Breast epithelium (tissue), 4 donors: ENCODE measurements at places on chromosomes 12 and 14. TPM values are rescaled to one million over a fixed set of nuclear protein-coding genes. Genes with fewer than 3 reads are reported as not detected.

Gene ISCU
- total RNA-seq, result 328 TPM

DNA sequence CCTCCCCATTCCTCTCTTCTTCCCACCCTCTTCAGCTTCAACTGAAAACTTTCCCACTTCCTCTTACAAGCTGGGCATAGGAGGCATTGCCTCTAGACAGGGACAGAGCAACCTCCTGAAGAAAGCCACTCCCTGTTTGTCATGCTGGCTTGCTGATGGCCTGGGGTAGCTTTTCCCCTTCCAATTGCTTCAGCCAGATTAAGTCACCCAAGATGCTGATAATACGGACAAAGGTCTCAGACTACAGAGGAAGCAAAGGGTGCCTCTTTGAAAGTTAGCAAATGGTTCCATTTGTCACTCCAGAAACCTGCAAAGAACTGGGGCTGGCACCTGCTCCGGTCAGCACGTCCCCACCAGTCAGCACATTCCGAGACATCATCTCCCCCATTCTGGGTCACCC lies 6.0 kb downstream of the KRT2 start:
- no peaks in the 10 kb centered on the region for H3K27me3 ChIP-seq
- no peaks in the 10 kb centered on the region for H3K4me1 ChIP-seq
- no peak for DNase-seq
- no peak overlapping the region for H3K27ac ChIP-seq

- peak overlapping the region; percentile 2 for H3K27ac ChIP-seq
- no peak overlapping the region for H3K4me3 ChIP-seq
- no peaks in the 10 kb centered on the region for H3K4me1 ChIP-seq
- DNase-seq, result no peak
- H3K36me3 ChIP-seq, result no peaks in the 10 kb centered on the region
Observed at GRCh38 chr12:27965411-27965810, 7.1 kb downstream of the PTHLH start.

- H3K27me3 ChIP-seq, result peaks cover 5% of the 10 kb centered on the region
- H3K36me3 ChIP-seq, result no peaks in the 10 kb centered on the region
- no peak overlapping the region for H3K4me3 ChIP-seq
- no peaks in the 10 kb centered on the region for H3K4me1 ChIP-seq
Observed at GRCh38 chr12:110934093-110934852, 13.9 kb upstream of the MYL2 start.

DNA sequence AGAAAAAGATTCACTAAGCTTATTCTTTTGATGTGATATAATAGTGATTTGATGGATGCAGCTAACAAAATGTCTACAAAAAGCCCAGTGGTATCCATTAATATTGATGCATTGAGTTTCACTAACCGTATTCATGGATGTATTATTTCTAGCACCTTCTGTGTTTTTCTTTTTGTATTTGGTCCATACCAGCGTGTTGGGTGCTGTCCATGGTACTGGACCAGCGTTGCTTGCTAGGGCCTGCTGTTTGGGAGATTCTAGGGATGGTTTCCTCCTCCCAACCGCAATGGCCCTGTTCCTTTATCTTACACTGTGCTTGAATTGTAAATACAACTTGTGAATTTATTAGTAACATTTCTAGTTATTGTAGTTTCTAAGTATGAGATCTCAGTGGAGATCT lies 31.7 kb downstream of the ANO4 start:
- no peaks in the 10 kb centered on the region for H3K27me3 ChIP-seq
- DNase-seq, result no peak
- no peak overlapping the region for H3K27ac ChIP-seq
- no peaks in the 10 kb centered on the region for H3K36me3 ChIP-seq
- H3K4me1 ChIP-seq, result no peaks in the 10 kb centered on the region
- no peak overlapping the region for H3K4me3 ChIP-seq

DNA sequence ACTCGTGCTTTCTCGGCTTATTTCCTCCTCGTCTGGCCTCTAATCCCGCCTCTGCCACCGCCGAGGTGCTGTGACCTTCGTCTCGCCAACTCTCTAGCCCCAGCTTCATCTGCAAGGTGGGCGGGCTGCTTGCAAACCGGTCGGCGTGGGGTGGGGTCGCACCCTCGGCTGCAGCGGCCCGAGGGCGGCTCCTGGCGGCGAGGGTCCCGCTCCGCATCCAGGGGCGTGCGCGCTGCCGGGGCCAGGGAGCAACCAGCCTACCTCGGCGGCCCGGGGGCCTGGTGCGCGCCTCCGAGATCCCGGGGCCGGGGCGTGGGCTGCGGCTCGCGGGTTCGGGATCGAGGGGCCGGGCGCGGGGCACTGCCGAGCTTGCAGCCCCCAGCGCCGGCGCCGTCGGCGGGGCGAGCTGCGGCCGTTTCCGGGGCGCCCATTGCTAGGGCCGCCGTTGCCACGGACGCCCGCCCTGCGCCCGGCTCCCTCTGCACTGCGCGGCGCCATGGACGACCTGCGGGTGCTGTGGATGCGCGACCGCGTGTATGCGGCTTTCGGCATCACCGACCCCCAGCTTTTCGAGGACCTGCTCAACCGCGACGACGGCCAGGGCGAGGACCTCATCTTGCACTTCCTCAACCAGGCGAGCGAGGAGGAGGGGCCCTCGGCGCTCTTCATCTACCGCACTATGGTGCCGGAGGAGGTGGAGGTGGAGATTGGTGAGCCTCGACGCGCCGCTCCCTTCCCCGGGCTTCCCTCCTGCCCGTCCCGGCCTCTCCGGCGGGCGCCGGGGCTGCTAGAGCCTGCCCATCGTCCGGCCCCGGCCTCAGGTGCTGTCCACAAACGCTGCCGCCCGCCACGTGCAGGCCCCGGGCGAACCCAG lies at the start of gene DNAH10:
Gene DNAH10 (plus strand): TSS at position 461 of the 874 bp plus-strand sequence. CDS start 36 bp downstream, at position 497.
- no peaks in the 10 kb centered on the region for H3K4me1 ChIP-seq
- no peaks in the 10 kb centered on the region for H3K27me3 ChIP-seq
- no peak within 1 kb of the TSS for H3K27ac ChIP-seq
- no peak for DNase-seq
- H3K36me3 ChIP-seq, result no peaks in the 10 kb centered on the region

DNA sequence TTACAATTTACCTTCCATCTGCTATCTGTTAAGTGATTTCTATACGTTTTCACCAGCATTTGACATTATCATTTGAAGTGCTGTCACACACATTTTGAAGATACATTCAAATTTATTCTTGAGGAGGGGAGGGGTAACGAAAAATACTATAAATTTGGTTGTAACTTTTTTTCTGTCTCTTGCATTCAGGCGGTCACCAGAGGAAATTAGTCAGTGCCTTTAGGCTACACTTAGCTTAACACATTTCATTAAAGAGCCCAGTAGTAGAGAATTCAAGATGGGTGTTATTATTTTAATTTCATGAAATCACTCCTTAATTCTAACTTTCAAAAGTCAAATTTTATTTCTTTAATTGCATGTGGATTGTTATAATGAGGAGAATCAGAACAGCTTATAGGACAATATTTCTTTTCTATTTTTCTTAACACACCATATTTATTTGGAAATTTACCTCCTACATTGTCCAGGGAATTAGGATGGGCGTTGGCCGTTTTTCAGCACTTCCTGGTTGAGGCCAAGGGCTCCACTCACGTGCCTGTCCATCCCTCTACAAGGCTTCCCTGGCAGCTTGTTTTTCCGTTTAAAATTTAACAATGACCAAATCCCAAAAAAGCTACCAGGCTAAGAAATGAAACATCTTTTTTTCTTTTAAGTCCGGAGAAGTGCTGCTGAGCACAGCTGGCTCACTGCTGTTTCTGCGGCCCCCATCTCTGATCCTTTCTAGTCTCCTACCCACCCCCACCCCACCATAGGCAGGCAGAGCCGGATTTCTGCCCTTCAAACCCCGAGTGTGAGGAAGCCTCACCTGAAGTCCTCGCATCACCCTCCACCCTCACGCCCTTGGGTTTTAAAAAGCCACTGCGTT lies 1.1 kb upstream of the FAR2 start:
- H3K27ac ChIP-seq, result peak overlapping the region; percentile 92
- H3K4me1 ChIP-seq, result peaks cover 9% of the 10 kb centered on the region
- no peaks in the 10 kb centered on the region for H3K36me3 ChIP-seq
- no peak for DNase-seq
- H3K27me3 ChIP-seq, result no peaks in the 10 kb centered on the region

GRCh38 chr14:81301371-81301770 lies 80.6 kb upstream of the GTF2A1 start:
- H3K4me3 ChIP-seq, result no peak overlapping the region
- H3K36me3 ChIP-seq, result no peaks in the 10 kb centered on the region
- no peaks in the 10 kb centered on the region for H3K27me3 ChIP-seq
- H3K4me1 ChIP-seq, result no peaks in the 10 kb centered on the region

GRCh38 chr14:39006721-39007410 lies 96.2 kb downstream of the SEC23A start:
- no peak overlapping the region for H3K27ac ChIP-seq
- no peaks in the 10 kb centered on the region for H3K27me3 ChIP-seq
- DNase-seq, result no peak
- no peaks in the 10 kb centered on the region for H3K4me1 ChIP-seq
- no peaks in the 10 kb centered on the region for H3K36me3 ChIP-seq

DNA sequence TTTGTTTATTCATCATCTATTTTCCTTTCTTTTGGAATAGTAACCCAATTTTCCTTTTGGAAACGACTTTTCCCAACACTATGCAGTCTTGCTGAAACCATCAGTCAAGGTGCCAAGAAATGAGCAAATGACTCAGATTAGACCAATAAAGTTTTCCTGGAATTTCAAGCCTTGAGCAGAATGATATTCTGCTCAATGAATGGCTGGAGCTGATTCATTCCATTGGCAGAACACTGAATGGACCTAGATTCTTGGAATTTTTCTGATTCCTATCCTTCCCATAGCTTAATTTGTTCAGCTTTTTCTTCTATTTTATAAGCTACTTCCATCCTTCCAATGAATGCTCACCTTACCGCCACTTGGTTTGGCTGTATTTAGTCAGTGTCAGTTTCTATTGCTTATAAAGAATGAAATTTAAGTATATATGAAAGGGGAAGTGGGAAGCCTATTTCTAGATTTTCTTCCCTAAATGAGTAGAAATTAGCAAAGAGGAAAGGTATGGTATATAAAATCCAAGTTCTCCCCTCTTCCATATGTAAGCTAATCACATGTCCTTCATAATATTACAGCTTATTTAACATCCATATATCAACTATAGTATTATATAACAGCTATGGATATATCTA lies 89.0 kb downstream of the C14orf39 start:
- no peak overlapping the region for H3K27ac ChIP-seq
- H3K36me3 ChIP-seq, result no peaks in the 10 kb centered on the region
- H3K4me3 ChIP-seq, result no peak overlapping the region
- no peaks in the 10 kb centered on the region for H3K4me1 ChIP-seq

DNA sequence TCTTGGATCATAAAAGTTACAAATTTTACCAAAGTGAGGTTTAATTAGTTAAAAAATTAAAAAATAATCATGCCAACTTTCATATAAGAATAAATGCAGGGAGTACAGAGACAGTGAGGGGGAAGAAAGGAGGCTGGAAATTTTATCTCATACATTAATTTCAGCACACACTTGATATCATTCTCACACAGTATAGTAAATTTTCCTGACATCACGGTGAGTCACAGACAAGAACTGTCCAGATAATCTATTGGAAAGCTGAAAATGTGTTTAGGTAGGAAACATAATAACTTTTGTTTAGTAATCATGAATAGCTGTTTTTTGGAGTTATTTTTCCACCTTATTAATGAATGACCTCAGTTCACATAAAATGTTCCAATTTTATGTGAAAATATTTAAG lies 1204.8 kb downstream of the GALC start:
- no peaks in the 10 kb centered on the region for H3K36me3 ChIP-seq
- no peaks in the 10 kb centered on the region for H3K27me3 ChIP-seq
- H3K4me1 ChIP-seq, result no peaks in the 10 kb centered on the region
- no peak for DNase-seq
- no peak overlapping the region for H3K4me3 ChIP-seq
- no peak overlapping the region for H3K27ac ChIP-seq

DNA sequence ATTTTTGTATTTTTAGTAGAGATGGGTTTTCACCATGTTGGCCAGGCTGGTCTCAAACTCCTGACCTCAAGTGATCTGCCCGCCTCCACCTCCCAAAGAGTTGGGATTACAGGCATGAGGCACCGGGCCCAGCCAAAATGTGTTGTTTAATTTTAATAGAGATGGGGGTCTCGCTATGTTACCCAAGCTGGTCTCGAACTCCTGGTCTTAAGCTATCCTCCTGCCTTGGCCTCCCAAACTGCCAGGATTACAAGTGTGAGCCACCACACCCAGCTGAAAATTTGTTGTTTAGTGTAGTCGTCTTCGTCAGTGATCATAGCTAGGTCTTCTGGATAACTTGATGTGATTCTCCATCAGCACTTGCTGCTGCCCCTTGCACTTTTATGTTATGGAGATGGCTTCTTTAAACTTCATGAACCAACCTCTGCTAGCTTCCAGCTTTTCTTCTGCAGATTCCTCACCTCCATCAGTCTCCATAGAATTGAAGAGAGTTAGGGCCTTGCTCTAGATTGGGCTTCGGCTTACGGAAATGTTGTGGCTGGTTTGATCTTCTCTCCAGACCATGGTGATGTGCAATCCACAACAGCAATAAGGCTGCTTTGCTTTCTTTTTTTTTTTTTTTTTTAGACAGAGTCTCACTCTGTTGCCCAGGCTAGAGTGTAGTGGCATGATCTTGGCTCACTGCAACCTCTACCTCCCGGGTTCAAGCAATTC lies 13.0 kb downstream of the ISCU start:
- no peak overlapping the region for H3K4me3 ChIP-seq
- no peaks in the 10 kb centered on the region for H3K4me1 ChIP-seq

DNA sequence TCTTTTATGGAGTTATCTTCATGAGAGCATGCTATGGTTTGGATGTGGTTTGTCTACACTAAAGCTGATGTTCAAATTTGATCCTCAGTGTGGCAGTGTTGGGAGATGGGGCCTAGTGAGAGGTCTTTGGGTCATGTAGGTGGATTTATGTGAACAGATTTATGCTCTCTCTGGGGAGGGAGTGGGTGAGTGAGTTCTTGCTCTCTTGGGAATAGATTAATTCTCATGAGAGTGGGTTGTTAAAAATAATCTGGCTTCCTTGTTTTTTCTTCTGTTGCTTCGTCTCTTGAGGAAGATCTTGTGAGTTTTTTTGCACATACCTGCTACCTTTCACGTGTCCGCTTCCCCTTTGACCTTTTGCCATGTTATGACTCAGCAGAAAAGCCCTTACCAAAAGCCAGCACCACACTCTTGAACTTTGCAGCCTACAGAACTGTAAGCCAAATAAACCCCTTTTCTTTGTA lies 20.5 kb downstream of the DERA start:
- DNase-seq, result no peak
- no peaks in the 10 kb centered on the region for H3K4me1 ChIP-seq
- H3K27ac ChIP-seq, result no peak overlapping the region
- H3K27me3 ChIP-seq, result no peaks in the 10 kb centered on the region
- H3K4me3 ChIP-seq, result no peak overlapping the region
- H3K36me3 ChIP-seq, result no peaks in the 10 kb centered on the region
